ENCODE measurements at places on chromosomes 1 and 21.

- DNase-seq, result peak; percentile 9
Observed at GRCh38 chr1:54671985-54672608, 30.5 kb downstream of the MROH7 start.

GRCh38 chr1:31036749-31037500 is 28.6 kb downstream of the PUM1 start:
- no peak for DNase-seq

GRCh38 chr21:18877917-18878316 is 474.3 kb upstream of the TMPRSS15 start:
- no peak for DNase-seq

GRCh38 chr21:28196981-28197380 is 795.7 kb downstream of the LTN1 start:
- DNase-seq, result no peak

DNA sequence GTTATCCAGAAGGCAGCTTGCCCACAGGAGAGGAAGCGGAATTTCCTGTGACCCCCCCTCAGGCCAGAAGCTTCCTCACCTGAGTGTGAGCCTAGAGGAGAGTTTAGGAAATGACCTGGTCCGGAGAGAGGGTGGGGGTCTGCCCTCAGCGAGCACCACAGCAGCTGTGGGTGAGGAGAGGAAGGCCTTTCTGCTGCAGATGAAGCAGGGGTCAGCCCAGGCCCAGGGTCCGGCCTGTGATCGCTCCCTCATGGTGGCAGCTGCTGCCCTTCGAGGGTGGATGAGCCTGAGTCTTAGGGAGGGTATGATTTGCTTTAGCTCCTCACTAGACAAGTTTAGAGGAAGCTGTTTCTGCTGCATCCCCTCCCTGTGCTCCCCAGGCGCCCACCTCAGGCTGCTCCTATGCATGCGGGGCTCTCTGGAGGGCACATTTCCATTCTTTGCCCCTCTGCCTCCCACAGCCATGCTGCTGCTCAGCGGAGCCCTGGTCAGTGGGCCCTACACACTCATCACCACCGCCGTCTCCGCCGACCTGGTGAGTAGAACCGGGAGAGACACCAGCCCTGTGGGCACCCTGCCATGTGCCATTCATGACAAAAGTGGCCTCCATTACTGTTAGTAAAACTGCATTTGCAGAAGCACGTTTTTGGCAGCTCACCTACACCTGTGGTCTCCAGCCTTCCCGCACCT is 53.0 kb downstream of the SLC37A1 start:
- no peak for DNase-seq

DNA sequence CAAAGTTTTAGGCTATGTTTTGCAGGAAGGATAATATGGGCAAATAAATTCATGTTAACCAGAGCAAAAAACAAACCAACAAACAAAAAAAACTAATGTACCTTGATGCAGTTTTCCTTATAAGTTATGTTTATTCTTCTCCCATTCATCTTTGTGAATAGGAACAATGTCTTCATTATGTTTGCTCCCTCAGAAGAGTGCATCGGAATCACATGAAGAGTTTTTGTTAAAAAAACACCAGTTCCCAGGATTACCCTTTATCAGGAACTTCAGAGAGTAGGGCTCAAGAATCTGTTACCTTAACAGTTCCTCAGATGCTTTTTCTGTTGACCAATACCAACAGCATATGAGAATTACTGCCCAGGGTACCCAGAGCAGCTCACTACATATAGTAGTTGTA is 14.6 kb upstream of the PRRC2C start:
- DNase-seq, result no peak

DNA sequence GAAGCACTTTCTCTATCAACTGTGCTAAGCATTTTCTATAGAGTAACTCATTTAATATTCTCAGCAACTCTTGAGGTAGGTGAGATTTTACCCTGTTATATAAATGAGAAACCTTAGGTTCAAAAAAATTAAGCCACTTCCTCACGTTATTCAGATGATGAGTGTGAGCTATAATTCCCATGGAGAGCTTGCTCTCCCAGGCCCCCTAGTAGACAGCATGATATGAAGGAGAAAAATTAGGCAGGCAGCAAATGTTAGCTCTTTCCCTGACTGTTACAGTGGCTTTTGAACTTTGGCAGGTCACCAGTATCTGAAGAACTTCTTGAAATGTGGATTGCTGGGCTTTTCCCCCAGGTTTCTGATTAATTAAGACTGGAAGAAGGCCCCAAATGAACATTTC is 753.1 kb downstream of the NCAM2 start:
- DNase-seq, result no peak

DNA sequence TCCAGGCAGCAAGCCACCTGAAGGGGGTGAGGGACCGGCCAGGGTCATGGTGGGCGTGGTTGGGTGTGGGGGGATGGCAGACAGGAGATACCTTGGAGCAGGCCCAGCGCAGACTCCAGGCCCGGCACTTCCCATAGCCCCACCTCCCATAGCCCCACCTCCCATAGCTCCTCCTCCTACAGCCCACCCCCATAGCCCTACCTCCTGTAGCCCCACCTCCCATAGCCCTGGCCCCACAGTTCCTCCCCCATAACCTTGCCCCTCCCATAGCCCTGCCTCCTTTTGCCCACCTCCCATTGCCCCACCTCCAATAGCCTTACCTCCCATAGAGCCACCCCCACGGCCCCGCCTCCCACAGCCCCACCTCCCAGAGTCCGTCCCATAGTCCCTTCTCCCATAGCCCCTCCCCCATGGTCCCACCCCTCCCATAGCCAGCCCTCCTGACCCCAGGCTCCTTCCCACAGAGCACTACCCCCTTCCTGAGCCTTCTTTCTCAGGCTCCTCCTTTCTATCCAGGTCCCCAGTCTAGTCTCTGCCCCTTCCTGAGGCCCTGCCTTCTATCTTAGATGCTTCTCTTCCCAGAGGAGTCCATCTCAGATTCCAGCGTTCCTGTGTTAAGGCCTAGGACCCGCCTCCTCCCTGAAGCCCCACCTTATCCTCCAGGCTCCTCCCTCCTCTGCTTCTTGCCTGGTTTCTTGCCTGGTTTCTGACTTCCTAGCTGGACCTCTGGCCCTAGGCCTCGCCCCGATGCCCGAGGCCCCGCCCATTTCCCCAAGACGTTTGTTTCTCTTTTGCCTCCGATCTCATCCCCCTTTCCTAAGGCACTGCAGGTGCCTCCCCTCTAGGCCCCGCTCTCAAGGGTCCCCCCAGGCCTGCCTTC is 46.8 kb downstream of the PTPRU start:
- peak; percentile 57 for DNase-seq

DNA sequence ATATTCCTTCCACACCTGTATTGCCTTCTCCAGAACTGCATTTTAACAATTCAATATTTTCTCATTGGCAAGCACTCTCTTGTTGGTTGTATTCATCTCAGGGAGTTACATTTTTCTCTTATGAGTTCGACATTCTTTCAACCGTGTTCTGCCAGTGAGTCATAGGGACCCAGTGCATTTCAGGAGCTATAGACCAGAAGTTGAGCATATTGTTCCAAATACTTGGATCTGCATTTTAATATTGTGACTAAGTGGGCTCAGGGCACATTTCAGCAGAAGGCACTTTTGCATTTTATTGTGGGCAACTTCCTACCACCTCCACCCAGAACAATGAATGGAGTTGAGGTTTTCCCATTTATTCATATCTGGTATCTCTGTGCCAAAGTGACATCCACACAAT is 132.8 kb downstream of the TNFSF18 start:
- DNase-seq, result no peak

DNA sequence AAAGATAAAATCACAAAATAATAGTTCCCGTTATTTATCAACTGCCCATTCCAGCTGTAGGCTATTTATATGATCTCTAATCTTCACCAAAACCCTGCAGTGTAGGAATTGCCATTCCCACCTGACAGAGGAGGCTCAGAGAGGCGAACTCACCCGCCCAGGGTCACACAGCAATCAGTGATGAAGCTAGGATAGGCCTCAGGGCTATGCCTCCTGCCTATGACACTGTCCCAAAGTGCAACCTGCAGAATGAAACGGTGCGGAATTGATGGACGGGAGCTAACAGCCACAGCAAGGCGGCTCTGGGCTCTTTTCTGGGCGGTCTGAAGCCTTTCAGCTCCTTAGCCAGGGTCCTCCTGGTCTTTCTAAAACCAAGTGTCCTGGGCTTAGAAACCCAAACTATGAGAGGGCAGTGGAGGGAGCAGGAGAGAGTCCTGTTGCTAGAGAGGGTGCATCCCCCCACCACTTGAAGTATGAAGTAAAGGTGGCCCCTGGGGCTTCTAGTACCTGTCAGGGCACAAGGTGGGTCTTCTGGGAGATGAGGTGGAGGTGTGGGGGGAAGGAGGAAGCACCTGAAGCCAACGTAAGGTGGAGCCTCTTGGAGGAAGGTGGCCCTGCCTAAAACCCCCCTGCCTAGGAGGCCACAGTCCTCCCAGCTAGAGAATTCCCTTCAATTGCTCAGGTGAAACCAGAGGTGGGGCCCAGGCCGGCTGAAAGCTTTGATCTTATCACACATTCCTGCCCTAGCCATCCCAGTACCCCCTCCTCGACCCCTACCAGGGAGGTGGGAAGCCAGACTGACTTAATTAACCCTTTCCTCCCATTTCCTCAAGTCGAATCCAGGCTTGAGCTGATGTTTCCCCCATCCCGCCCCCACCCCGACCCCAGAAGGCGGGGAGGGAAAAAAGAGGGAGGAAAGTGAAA is 14.8 kb downstream of the HSPG2 start:
- DNase-seq, result no peak

- no peak for DNase-seq
Observed at GRCh38 chr1:24322470-24323177, 3.5 kb downstream of the GRHL3 start.

DNA sequence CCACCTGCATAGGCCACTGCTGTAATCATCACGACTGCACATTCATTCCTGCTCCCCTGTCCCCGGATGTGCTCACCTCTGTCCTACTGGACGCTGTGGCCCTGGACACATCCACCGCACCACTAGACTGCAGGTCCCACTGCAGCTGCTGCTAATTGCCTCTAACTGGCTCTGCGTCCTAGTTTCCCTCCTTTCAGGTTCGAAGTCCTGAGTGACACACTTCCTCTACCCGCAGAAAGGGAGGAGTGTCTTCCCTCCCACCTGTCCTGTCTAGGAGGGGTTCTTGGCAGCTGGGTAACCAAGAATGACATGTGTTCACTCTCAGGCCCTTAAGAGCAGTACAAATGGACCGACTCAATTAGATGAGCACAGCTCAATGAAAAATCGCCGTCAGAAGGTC is 40.5 kb upstream of the ITPKB start:
- DNase-seq, result no peak

GRCh38 chr1:77322061-77322900 is 40.5 kb downstream of the AK5 start:
- DNase-seq, result no peak

- no peak for DNase-seq
Observed at GRCh38 chr1:101757985-101758384, 238.7 kb downstream of the OLFM3 start.

- no peak for DNase-seq
Observed at GRCh38 chr1:173870252-173871075, 2.3 kb downstream of the ZBTB37 start.

DNA sequence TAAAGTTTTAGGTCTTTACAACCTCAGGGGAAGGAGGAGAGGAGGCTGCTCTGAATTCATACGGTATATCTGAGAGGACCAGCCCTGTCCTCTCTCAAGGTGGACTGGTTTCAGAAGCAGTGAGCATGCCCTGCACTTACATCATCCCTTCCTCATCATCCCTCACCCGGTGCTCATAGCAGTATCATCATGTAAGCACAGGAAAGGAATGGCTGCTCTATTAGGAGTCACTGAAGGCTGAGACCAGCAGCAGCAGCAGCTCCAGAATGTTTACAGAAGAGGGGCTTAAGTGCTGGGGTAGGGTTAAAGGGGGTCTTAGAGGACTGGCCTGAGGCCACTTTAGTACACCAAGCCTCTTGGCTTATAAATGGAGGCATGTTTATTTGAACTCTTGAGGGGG is 185.9 kb downstream of the AK5 start:
- no peak for DNase-seq

DNA sequence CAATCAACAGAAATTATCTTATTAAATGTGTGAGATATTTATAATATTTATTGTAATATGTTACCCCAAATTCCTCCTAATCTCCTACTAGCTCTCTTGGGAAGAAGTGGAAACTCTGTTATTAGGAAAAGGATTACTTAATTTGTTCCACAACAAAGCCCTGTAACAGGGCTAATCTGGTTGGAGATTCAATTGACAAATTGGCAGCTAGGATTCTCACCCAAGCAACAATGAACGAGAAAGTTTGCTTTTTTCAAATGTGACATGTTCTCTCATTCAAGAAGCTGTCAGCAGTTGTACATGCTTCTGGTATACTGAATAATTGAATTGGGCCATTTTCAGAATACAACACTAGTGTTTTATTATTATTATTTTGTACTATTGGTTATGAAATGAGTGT is 367.9 kb upstream of the ADGRL4 start:
- DNase-seq, result no peak

DNA sequence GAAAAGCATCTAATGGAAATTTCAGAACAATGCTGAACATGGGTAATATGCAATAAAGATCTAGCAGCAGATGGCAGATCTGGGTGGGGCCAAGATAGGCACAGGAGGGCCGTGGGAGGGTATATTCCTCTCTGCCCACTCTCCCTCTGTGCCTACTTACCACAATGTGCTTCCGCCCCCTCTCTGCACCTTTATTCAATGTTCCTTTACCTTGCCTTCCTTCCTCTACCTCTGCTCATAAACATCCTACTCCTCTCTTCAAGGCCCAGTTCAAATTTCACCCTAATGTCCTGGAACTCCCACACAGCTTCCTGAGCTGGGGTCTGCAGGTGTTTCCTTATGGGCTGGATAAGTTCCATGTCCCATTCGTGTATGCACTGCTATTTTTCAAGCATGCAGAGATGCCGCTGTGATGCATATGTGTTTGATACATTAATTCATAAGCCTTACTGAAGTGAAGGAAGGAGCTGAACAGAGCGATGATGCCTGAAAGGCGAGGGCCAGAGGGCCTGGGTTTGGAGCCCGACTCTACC is 65.6 kb upstream of the EDEM3 start:
- DNase-seq, result no peak

DNA sequence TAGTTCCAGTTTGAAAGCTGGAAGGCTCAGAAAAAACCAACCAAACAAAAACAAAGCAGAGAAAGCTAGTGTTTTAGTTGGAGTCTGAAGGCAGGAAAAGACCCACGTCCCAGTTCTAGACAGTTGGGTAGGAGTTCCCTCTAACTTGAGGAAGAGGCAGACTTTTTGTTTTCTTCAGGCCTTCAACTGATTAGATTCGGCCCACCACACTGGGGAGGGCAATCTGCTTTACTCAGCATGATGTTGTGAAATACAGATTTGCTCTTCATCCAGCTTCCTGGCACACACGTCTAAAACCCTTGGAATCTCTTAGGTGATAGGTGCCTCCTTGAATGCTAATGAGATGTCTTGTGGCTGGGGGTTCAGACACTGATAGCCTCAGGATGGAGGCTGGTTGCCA is 49.1 kb upstream of the CSF3R start:
- no peak for DNase-seq

GRCh38 chr1:31977385-31978131 is 36.1 kb upstream of the KHDRBS1 start:
- no peak for DNase-seq

- no peak for DNase-seq
Observed at GRCh38 chr1:119327450-119328155, 41.0 kb upstream of the HAO2 start.

- no peak for DNase-seq
Observed at GRCh38 chr1:42419126-42419821, 36.5 kb downstream of the ZMYND12 start.
